ENCODE measurements at places on chromosomes 11 and 22. TPM values are rescaled to one million over a fixed set of nuclear protein-coding genes. Genes with fewer than 3 reads are reported as not detected.

The SLC1A2 gene
- not detected for total RNA-seq

The NPAS4 gene
- total RNA-seq: 0.12 TPM

The ANKK1 gene
- not detected for total RNA-seq

The USH1C gene
- total RNA-seq: not detected

The KCNK4 gene
- not detected for total RNA-seq

The HBG2 gene
- not detected for total RNA-seq

The MRPL11 gene
- total RNA-seq: 75.5 TPM

The SLN gene
- not detected for total RNA-seq

The PATE4 gene
- not detected for total RNA-seq

The APOC3 gene
- total RNA-seq: not detected

The NTM gene
- total RNA-seq: not detected

The OR5A1 gene
- not detected for total RNA-seq

The PGR gene
- not detected for total RNA-seq

The SMC1B gene
- total RNA-seq: 0.68 TPM

The CD3E gene
- total RNA-seq: 526 TPM

The FOLR1 gene
- not detected for total RNA-seq

The SAA1 gene
- total RNA-seq: not detected

The SLC17A6 gene
- not detected for total RNA-seq

The SLCO2B1 gene
- total RNA-seq: not detected

The TLCD5 gene
- 4.0 TPM for total RNA-seq

GRCh38 chr11:27524155-27524554 lies 17.6 kb upstream of the LIN7C start:
- no peak overlapping the region for H3K27ac ChIP-seq
- H3K36me3 ChIP-seq: no peaks in the 10 kb centered on the region
- peaks cover 2% of the 10 kb centered on the region for H3K27me3 ChIP-seq
- H3K4me1 ChIP-seq: no peaks in the 10 kb centered on the region
- no peak overlapping the region for H3K4me3 ChIP-seq

- no peak overlapping the region for H3K27ac ChIP-seq
- peaks cover 26% of the 10 kb centered on the region for H3K36me3 ChIP-seq
- no peak for DNase-seq
- no peaks in the 10 kb centered on the region for H3K27me3 ChIP-seq
- H3K4me3 ChIP-seq: no peak overlapping the region
- H3K4me1 ChIP-seq: peaks cover 17% of the 10 kb centered on the region
Measured at GRCh38 chr11:68908273-68908672, 4.6 kb downstream of the IGHMBP2 start.

- peaks cover 5% of the 10 kb centered on the region for H3K27me3 ChIP-seq
- H3K4me3 ChIP-seq: no peak overlapping the region
- DNase-seq: no peak
- peaks cover 11% of the 10 kb centered on the region for H3K4me1 ChIP-seq
- no peak overlapping the region for H3K27ac ChIP-seq
Measured at GRCh38 chr22:39537975-39538374, 5.4 kb upstream of the RPS19BP1 start.

- H3K27me3 ChIP-seq: no peaks in the 10 kb centered on the region
- no peaks in the 10 kb centered on the region for H3K4me1 ChIP-seq
- DNase-seq: no peak
- no peaks in the 10 kb centered on the region for H3K36me3 ChIP-seq
- H3K27ac ChIP-seq: no peak overlapping the region
- no peak overlapping the region for H3K4me3 ChIP-seq
Measured at GRCh38 chr11:114713756-114714155, 35.4 kb downstream of the NXPE2 start.

- H3K27me3 ChIP-seq: no peaks in the 10 kb centered on the region
- no peak overlapping the region for H3K27ac ChIP-seq
- no peak for DNase-seq
- no peaks in the 10 kb centered on the region for H3K4me1 ChIP-seq
- no peaks in the 10 kb centered on the region for H3K36me3 ChIP-seq
Measured at GRCh38 chr11:84865791-84866535, 761.2 kb downstream of the DLG2 start.

DNA sequence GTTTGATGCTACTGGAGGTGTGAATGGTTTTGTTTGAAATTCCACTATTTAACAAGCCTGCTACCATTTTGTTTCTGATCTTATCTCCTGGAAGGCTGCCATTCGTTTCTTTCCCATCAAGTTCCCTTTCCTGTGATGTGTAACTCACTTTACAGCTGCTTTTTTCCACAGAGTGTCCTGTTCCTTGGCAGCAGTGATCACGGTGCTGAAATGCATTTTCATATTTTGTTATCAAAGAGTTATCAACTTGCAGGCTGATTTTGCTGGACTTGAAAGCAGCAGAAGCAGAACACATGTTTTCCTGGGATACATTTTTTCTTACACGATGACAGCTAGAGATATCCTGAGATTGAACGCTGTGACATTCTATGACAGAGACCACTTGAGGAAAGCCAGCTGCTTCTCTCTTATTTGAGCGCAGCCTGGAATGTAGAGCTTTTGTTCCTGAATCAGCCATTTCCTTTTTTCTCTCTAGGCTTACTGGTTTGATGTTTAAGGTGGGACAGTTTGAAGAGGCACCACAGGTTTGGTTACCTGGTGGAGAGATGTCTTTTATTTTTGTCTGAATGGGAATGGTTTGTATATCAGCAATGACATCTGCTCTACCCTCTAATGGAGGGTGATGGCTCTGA lies 34.7 kb downstream of the PRR14L start:
- no peaks in the 10 kb centered on the region for H3K4me1 ChIP-seq
- no peaks in the 10 kb centered on the region for H3K27me3 ChIP-seq
- H3K4me3 ChIP-seq: no peak overlapping the region
- no peak for DNase-seq

DNA sequence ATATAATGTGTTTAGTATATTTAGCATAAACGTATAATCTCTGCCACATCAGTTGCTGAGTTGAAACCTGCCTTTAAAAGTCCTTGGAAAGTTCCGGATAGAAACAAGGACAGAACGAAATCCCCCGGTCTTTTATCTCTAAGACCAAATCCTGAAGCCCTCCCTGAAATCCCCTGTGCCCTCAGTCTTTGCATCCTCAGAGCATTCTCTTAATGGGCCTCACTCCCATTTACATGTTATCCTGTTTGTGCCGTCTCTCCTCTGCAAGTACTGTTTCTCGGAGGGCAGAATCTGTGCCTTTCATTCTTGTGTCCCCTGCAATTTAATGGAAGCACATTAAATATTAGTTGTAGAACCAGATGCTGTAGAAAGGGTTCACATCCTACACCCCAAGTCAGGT lies 56.0 kb downstream of the ZNRF3 start:
- H3K36me3 ChIP-seq: no peaks in the 10 kb centered on the region
- no peaks in the 10 kb centered on the region for H3K4me1 ChIP-seq
- no peak overlapping the region for H3K4me3 ChIP-seq
- no peak overlapping the region for H3K27ac ChIP-seq
- H3K27me3 ChIP-seq: peaks cover 72% of the 10 kb centered on the region
- no peak for DNase-seq

- no peak overlapping the region for H3K4me3 ChIP-seq
- peaks cover 50% of the 10 kb centered on the region for H3K27me3 ChIP-seq
- H3K36me3 ChIP-seq: no peaks in the 10 kb centered on the region
Measured at GRCh38 chr22:32804531-32805360, 3.2 kb downstream of the TIMP3 start.

- no peak for DNase-seq
- no peaks in the 10 kb centered on the region for H3K36me3 ChIP-seq
- peaks cover 2% of the 10 kb centered on the region for H3K27me3 ChIP-seq
- no peak overlapping the region for H3K27ac ChIP-seq
Measured at GRCh38 chr11:103680826-103681225, 355.6 kb upstream of the DDI1 start.

DNA sequence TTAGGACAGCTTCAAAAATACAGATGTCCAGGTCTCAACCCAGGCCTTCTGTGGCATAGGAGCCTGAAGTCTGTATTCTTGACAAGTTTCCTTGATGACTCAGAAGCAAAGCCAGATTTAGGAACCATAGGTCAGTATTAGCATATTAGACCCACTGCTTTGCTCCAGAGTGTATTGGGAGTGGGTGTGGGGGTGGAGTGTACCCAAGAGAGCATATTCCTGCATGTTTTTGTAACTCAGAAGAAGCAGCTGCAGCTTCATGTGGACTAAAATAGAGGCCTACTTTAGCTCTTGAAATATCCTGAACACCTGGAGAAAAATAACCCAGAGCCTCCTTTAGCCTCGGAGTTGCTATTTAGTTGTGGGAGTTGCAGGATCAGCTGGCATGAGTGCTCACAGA lies 106.7 kb downstream of the CCDC81 start:
- DNase-seq: no peak
- no peak overlapping the region for H3K27ac ChIP-seq
- peaks cover 5% of the 10 kb centered on the region for H3K4me1 ChIP-seq
- H3K27me3 ChIP-seq: no peaks in the 10 kb centered on the region
- H3K36me3 ChIP-seq: no peaks in the 10 kb centered on the region

DNA sequence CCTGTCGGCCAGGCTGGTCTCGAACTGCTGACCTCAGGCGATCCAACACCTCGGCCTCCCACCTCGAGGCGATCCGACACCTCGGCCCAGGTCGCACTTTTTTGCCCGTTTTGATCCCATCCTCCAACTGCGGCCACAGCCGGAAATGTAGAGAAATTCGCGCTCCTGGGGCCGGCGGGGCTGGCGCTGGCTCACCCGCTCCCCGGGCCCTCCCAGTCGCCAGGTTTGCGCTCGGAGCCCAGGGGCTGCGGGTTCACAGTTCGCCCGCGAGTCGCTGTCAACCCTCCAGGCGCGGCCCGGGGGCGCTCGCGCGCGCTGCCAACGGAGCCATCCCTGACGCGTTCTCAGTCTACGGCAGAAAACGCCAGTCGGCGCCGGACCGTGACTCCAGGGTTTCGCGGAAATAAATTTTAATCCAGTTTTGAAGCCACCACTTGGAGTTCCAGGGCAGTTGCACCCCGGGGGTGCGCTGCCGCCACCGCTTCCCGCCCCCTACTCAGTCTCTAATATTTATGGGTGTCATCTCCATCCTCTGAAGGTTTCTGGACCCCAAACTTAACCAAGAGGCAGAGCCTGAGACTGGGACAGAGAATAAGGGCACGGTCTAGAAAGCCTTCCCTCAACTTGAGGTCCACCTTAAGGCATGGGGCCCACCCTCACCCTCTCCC lies 1.5 kb upstream of the KLHDC7B start:
- H3K27me3 ChIP-seq: no peaks in the 10 kb centered on the region
- peaks cover 65% of the 10 kb centered on the region for H3K4me1 ChIP-seq
- DNase-seq: peak; percentile 93
- peaks cover 7% of the 10 kb centered on the region for H3K36me3 ChIP-seq

- peaks cover 4% of the 10 kb centered on the region for H3K27me3 ChIP-seq
- H3K27ac ChIP-seq: no peak overlapping the region
- no peak for DNase-seq
- H3K4me3 ChIP-seq: no peak overlapping the region
Measured at GRCh38 chr11:13769188-13769587, 100.7 kb downstream of the FAR1 start.

- peaks cover 45% of the 10 kb centered on the region for H3K4me1 ChIP-seq
- peaks cover 2% of the 10 kb centered on the region for H3K36me3 ChIP-seq
- H3K27me3 ChIP-seq: no peaks in the 10 kb centered on the region
Measured at GRCh38 chr22:30289980-30290313, 642 bp upstream of the CASTOR1 start.

- peaks cover 2% of the 10 kb centered on the region for H3K36me3 ChIP-seq
- no peak for DNase-seq
- peaks cover 6% of the 10 kb centered on the region for H3K4me1 ChIP-seq
Measured at GRCh38 chr11:19777377-19778102, 64.9 kb downstream of the NAV2 start.

GRCh38 chr11:12832480-12833224 lies 158.4 kb downstream of the TEAD1 start:
- no peaks in the 10 kb centered on the region for H3K36me3 ChIP-seq
- no peak overlapping the region for H3K27ac ChIP-seq
- no peak overlapping the region for H3K4me3 ChIP-seq

- peaks cover 9% of the 10 kb centered on the region for H3K4me1 ChIP-seq
- H3K27me3 ChIP-seq: no peaks in the 10 kb centered on the region
- no peak overlapping the region for H3K27ac ChIP-seq
- no peak overlapping the region for H3K4me3 ChIP-seq
- DNase-seq: no peak
Measured at GRCh38 chr22:23210428-23211170, 30.3 kb downstream of the BCR start.

DNA sequence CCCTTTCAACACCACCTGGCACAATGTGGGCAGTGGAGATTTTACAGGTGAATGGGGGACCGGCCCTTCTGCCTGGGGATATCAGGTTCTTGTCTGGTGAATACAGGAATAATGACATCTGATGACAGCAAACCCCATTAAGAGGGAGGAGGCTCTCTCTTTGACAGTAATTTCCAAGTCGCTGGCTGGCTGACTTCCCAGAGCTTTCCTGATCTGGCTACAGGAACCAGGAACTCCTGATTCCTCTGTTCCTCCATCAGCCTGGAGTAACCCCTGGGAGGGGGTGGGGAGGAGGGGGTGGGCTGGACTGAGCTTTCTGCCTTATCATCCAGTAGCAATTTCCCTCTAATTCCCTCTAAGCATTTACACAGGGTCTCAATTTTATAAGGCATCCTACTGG lies 3.7 kb upstream of the MIEF1 start:
- DNase-seq: no peak
- H3K36me3 ChIP-seq: peaks cover 3% of the 10 kb centered on the region
- H3K27me3 ChIP-seq: peaks cover 4% of the 10 kb centered on the region
- H3K4me3 ChIP-seq: no peak overlapping the region
- H3K4me1 ChIP-seq: peaks cover 17% of the 10 kb centered on the region

GRCh38 chr11:20243974-20244373 lies 83.7 kb upstream of the DBX1 start:
- H3K27me3 ChIP-seq: peaks cover 23% of the 10 kb centered on the region
- H3K27ac ChIP-seq: no peak overlapping the region
- no peaks in the 10 kb centered on the region for H3K4me1 ChIP-seq
- no peak for DNase-seq

DNA sequence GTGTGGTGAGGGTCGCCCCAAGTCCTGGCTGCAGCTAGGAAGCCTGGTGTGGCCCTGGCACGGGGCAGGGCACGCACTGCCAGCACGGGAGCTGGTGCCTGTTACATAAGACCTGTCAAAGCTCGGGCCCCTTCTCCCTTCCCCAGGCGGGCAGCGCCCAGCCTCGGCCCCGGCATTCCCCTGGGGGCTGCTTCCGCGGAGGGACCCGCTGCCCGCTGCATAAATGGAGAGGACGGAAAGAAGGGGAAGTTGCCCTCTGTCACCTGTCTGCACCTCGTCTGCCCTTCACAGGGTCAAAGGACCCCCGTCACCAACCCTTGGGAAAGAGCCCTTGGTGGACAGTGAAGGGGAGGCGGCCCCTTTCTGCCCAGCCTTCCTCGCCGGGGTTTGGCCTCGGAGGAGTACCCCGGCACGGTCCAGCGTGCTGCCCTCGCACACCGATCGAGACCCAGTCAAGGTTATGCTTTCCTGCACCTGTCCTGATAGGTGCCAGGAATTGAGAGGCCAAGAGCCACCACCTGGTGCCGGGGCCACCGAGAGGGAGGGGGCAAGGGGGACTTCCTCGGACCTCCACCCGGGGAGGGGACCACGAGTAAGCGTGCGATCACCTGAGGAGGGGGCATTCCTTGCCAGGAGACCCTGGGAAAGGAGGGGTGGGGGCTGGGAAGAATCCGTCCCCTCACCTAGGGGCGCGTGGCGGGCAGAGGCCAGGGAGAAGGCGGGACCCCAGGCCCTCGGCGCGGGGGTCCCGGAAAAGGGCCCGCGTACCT lies 16.8 kb upstream of the MFRP start:
- no peak overlapping the region for H3K4me3 ChIP-seq
- H3K27ac ChIP-seq: no peak overlapping the region
- no peaks in the 10 kb centered on the region for H3K36me3 ChIP-seq
- no peak for DNase-seq
- peaks cover 30% of the 10 kb centered on the region for H3K4me1 ChIP-seq

- peak overlapping the region; percentile 76 for H3K27ac ChIP-seq
- H3K27me3 ChIP-seq: peaks cover 36% of the 10 kb centered on the region
- no peak overlapping the region for H3K4me3 ChIP-seq
- no peak for DNase-seq
Measured at GRCh38 chr11:35011944-35012343, 95.5 kb downstream of the PDHX start.
